NCI-H510A treated with DMSO at 0.1 percent for 48 hours (cell line): ENCODE measurements at places on chromosomes 16 and 17.

DNA sequence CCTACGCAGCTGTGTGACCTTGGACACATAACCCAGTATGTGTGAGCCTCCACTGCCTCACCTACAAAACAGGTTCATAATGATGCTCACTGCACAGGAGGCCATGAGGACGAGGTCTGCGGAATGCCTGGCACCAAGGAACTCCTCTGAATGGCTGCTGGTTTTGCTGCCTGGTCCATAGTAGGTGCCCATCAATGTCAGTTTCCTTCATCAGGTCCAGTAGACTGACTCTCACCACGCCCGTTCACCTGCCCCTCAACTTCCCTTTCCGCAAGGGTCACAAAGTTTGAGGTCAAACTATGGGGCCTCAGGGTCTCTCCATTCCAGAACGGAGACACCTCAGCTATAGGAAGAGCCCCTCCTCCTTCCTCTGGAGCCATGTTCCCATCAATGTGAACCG is 8.8 kb downstream of the PNMT start:
- DNase-seq: no peak

- no peak for DNase-seq
Measured at GRCh38 chr16:31108794-31109558, 790 bp downstream of the BCKDK start.

- DNase-seq: no peak
Measured at GRCh38 chr17:10125531-10126275, 72.7 kb downstream of the GAS7 start.

DNA sequence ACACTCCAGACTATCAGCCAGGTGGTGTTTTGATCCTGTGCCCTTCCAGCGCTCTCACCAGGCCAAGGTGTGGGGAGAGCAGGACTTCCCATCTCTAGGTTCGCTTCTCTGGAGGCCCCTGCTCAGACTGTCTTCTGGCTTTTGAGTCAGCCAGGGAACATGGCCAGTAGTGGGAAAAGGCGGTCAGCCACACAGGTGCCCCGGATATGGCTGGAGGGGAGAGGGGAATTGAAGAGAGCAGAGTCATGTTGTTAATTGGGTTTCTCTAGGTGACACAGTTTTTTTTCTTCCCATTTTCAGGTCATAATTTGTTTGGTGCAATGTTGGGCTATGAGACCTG is 1.5 kb downstream of the MINK1 start:
- no peak for DNase-seq

DNA sequence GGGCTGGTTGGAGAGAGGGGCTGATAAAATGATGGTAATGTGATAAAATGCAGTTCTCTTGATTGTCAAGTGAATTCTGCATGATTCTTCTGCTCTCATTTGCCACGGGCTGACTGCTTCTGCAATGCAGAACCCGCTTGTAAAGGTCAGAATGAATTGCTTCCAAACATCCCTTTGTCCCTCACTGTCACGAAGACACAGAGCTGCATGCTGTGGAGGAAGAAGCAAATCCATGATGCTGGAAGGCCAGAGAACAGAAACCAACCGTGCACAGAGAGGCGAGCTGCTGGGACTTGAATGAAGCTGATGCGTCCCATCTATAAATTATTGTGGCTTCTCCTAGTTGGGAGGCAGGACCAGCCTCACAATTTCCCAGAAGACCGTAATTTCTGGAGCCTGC is 171.6 kb downstream of the PRKCB start:
- no peak for DNase-seq

- no peak for DNase-seq
Measured at GRCh38 chr16:31364421-31364820, 9.4 kb downstream of the ITGAX start.
